Stimulated activated naive B cell treated with anti-CD40 and anti-IgM and Interleukin-4, amounts not matched to agents 10 μg/mL and 1 μg/mL and 100 μg/mL, for 72 hours (primary cell): ENCODE measurements at places on chromosomes 6 and 20.

DNA sequence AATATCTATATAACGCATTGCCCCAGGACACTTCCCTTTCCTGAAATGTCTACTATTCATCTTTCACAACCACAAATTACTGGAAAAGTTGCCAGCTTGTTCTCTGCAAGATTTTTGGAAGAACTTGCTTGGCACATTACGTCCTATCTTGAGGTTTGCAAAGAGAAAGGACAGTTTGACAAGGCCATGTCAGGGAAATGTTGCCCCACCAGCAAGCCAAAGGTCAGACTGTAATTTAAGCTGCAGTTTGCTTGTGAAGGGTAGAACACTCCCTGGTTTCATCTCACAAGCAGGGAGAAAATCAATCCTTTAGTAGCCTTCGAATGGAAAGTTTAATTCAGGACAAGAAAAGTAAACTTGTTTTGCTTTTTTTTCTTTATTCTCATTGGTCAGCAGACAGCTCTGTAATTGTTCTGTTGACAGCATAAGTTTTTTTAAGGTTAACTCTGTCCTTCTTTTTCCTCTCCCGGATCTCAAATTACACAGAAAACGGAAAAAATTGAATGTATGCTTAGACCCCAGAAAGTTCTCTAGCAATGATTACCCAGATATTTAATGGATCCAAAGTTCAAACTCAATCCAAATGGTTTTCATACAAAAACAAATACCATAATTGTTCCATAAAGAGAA, 541.8 kb upstream of the NRSN1 start:
- no peak for DNase-seq

DNA sequence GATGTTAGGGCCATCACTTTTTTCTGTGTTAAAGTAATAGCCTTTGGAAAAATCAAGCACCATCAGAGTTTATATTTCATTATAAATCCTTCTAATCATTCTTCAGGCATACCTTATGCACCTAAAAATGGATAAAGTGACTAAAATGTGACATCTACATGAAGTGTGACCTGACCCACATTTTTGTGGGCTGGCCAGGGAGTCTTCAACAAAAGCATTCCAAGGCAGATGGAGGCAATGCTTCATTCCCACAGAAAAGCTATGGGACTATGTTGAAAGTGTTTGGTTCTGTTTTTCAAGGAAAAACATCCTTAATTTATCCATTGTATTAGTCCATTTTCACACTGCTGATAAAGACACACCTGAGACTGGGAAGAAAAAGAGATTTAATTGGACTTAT, 58.8 kb upstream of the LTV1 start:
- no peak for DNase-seq

DNA sequence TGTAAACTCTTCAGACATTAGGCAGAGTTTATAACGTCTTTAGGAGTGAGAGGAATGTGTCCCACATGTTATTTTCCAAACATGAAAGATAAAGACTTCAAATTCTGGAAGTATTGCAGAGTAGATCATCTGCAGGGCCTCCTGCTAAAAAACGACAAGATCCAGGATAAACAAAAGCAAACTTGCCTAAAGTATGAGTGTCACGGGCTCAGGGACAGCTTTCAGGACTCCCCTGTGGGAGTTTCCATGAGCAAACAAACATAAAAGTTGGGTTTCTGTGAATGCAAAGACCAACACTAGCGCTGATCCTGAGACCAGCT, 76.9 kb downstream of the TXNDC5 start:
- no peak for DNase-seq

GRCh38 chr6:38987503-38987902, 61.1 kb upstream of the GLP1R start:
- no peak for DNase-seq

GRCh38 chr6:168528474-168529095, 87.6 kb downstream of the SMOC2 start:
- DNase-seq: no peak

DNA sequence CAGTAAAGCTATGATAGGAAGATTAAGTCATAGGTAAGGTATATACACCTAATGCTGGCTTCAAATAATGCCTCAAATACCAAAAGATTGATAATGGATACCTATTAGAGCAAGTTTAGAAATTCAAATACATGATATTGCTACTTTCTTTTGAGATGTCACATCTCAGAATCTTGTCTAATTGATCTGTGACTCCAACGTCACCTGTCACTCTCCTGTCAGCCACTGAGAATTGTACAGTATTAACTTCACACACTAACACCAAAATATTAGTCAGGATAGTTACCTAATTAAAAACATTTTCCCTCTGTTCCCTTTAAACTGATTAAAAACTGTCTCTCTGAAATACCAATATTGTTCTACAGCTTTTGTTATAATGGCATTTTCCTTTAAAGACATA, 575.5 kb upstream of the ID4 start:
- DNase-seq: no peak

DNA sequence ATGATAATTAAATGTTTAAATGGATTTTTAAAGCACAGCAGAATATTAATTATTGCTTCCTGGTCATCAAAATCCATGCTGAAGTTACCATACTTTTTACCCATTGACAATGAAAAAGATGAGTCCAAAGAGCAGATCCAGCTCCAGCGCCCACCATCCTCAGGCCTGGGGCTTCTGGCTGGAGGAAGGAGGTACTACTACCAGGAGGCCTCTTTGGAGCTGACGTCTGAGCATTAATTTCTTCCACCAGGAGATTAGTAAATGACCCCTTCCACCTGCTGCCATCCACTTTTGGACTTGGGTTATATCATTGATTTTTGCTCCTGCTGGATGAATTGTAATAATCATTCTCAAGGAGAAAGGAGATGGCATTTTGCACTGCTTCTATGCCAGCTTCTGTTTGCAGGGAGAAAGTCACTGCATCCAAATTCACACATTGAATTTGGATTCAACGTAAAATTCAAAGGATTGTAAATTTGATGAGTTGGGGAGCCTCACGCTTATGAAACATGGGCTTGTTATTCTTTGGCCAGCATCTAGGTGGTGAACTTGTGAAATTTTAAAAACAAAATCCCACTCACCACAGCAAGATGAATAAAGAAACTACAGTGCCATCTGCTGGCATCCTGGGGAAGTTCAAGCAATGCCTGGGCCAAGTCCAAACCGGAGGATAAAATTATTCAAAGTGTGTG, 121.8 kb downstream of the SASH1 start:
- DNase-seq: peak; percentile 33

DNA sequence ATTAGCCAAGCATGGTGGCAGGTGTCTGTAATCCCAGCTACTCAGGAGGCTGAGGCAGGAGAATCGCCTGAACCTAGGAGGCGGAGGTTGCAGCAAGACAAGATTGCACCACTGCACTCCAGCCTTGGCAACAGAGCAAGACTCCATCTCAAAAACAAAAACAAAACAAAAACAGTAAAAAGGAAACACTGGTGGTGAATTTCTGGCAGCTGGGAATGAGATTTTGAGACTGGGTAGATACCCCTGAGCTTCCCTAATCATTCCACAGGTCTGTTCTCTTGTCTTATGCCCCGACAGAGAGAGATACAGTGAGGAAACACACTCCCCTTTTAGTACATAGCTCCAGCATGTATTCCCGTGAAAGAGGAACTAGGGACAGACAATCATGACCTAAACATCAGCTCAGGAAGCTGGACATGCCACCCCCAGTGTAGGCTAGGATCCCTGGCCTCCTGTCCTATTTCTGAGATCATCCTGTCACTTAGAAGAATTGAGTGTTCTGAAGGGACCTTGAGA, 9.6 kb downstream of the MAN1A1 start:
- DNase-seq: no peak

GRCh38 chr20:38159566-38159956, 5.5 kb downstream of the TGM2 start:
- DNase-seq: no peak

- no peak for DNase-seq
Measured at GRCh38 chr6:14880677-14881076, 365.2 kb upstream of the JARID2 start.

DNA sequence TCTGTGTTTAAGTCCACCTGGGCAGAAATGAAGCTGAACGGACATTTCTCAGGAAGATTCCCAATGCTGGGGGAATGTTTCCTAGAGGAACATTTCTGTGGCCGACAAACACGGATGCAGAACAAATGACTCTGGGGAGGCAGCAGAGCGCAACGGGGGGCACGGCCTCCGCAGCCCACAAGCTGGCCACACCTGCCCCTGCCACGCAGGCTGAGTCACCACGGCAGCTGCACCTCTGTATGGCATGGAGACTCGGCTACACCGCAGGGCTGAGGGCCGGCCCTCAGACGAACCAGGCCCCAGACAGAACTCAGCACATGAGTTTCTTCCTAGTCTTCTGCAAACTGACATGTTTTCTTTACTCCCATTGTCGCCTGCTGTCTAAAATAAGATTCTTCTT, 10.0 kb upstream of the PRR18 start:
- no peak for DNase-seq

GRCh38 chr6:144378437-144378836, 93.3 kb downstream of the UTRN start:
- no peak for DNase-seq

DNA sequence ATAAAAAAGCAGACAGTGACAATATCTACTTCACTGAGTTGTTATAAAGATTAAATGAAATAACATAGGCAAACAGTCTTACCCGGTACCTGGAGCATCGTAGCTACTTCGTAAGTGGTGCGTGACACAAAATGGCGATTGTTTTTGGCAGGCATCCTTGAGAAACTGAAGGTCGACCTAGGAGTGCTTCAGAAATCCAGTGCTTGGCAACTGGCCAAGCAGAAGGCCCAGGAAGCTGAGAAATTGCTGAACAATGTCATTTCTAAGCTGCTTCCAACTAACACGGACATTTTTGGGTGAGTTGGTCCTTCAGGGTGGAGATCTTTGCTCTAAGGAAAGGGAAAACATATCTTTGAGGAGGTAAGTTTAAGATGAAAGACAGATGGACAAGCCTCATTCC, 4.8 kb downstream of the BPIFA2 start:
- no peak for DNase-seq

- no peak for DNase-seq
Measured at GRCh38 chr6:68778356-68779020, 143.4 kb downstream of the ADGRB3 start.

DNA sequence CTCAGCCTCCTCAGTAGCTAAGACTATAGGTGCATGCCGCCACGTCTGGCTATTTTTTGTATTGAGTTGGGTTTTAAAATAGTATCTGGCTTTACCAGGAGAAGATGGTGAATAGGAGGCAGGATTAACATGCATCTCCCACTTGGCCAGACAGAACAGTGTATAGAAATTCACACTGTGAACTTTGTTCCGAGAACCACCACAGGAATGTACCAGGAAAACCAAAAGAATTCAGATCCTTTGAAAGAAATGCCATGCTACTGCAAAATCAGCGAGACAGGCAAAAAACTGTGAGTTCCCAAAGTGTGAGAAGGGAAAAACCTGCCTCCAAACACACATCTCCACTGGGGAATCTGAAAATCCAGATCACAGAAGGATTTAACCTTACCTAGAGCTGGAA, 327.6 kb downstream of the NKAIN2 start:
- no peak for DNase-seq
